ENCODE measurements at places on chromosomes 7 and 10.

GRCh38 chr7:35761871-35762677 is 38.8 kb upstream of the SEPTIN7 start:
- no peak for DNase-seq

GRCh38 chr10:3068968-3069737 is 1.8 kb downstream of the PFKP start:
- no peak for DNase-seq

DNA sequence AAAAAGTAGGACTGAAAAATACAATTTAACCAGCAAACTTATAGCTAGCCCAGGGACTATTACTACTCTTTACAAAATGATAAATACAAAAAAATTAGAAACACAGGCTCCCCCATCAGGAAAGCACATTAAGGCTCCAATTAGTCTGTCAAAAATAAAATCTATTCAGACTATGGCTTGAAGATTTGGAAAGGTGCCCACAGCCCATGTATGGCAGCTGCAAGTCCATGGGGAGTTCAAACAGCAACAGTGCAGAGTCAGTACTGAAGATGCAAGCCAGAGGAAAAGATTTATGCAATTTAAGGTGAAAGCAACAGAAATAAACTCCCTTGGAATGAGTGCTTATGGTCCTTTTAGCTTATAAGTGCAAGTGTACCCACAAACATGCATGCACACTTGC is 29.7 kb downstream of the IMMP2L start:
- DNase-seq = no peak

DNA sequence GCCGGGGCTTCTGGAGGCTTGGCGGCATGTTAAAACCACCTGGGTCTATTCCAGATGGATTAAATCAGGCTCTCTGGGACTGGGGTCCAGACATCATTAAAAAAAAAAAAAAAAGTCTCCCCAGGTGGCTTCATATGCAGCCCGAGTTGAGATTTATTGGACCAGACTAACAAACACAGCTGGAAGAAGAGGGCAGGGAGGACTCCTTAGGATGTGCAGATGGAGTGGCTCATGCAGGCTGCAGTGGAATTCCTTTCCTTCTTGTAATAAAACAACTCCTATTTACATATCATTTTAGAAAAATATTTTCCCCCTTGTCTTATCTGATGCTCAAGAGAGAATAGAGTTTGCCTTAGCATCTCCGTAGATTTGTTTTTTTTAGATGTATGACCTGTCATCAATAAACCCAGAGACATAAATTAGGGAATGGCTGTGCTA is 238.1 kb downstream of the CAMK1D start:
- no peak for DNase-seq

GRCh38 chr7:115127399-115128021 is 205.6 kb downstream of the MDFIC start:
- no peak for DNase-seq

DNA sequence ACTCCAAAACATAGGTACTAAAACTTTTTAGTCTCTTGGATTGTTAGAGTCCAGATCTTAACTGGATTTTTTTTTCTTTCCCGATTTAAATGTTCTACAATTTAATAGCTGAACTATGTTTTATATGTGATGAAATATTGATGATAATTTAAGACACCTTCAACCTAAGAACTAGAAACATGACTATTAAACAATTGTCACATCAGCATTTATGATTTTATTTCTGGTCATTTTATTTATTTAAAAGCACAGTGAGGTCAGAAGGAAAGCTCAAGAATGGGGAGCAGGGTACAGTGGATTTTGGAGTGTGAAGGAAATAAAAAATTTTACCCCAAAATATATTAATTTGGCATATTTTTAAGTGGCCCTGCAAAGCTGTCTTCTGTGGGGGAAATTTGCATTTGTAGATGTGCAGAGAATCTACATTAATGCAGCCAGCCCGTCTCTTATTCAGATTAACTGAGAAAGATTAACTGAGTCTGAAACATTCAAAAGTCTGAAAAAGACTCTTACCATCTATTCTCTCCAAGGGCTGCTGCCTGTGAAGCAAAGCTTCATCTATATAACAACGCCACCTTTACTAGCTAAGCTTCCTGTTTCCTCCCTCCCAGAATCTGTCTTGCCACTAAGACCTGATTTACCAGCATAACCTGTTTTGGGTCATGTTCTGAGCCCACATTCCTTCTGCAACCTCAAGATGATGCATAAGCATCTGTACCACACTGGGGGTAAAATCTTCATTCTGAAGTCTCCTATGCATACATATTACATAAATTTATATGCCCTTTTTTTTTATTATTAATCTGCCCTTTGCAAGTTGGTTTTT is 86.4 kb downstream of the TMEM106B start:
- no peak for DNase-seq

- no peak for DNase-seq
These were observed 235.0 kb downstream of the CCDC7 start for GRCh38 chr10:32680803-32681557.

DNA sequence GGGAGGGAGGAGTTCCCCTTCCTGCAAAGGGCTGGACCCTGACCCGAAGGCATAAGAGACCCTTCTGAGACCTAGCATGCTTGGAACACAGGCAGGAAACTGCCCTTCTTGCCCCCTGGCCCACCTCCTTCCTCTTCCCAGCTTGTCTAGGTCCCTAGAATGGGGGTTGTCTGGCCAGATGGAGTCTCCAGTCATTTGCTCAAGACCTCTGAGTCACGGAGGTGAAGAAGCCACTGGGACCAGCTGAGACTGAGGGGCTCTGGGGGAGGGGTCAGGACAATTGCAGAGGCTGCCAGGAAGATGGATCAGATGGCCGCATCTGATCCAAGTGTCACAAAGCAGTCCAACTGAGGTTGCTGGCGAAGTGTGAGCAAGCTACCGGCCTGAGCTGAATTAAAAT is 46.2 kb downstream of the COL13A1 start:
- no peak for DNase-seq

GRCh38 chr7:148856891-148857290 is 27.2 kb downstream of the EZH2 start:
- no peak for DNase-seq

GRCh38 chr10:28991333-28992270 is 297.3 kb upstream of the LYZL1 start:
- peak; percentile 54 for DNase-seq

- no peak for DNase-seq
These were observed 446.4 kb upstream of the KCND2 start for GRCh38 chr7:119826547-119826946.

DNA sequence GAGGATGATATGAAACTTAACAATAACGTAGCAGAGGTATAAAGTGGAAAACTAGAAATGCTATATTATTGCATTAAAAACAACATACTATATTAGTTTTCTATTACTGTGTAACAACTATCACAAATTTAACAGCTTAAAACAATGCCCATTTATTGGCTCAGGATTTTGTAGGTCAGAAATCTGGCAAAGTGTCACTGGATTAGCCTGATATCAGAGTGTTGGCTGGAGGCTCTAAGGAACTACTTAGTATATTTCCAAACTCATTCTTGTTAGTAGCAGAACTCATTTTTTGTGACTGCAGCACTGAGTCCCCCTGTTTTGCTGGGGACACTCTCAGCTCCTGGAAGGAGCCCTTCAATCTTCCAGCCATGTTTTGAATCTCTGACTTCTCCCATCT is 306.8 kb downstream of the ETV1 start:
- DNase-seq = no peak

DNA sequence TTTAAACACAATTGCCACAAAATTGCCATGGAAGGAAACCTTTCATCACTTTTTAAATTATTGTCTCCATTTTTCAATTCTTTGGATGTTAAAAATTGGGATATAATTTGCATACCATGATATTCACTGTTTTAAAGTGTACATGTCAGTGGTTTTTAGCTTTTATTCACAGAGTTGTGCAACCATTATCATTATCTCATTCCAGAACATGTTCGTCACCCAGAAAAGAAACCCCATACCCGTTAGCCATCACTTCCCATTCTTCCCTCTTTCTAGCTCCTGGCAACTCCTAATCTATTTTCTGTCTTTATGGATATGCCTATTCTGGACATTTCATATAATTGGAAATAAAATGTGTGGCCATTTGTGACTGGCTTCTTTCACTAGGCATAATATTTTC is 260.3 kb upstream of the FERD3L start:
- no peak for DNase-seq

DNA sequence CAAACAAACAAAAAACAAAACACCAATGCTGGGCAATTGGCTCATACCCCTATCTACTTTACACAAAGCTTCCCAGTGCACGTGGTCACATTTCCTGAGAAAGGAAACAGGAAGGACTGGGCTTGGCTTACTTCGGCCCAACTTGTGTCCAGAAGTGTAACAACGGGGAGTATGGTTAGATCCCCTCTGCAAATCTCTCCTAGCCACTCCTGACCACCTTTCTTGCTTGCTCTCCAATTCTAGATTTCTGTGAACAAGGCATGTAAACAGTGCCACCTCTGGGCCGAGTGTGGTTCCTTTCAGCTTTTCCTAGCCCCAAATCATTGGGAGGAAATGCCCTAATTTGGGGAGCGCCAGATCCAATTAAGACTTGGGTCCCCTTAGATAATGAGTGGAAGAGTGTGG is 21.0 kb upstream of the FRAT2 start:
- DNase-seq = no peak

GRCh38 chr10:112949143-112949823 is 764 bp upstream of the TCF7L2 start:
- no peak for DNase-seq

DNA sequence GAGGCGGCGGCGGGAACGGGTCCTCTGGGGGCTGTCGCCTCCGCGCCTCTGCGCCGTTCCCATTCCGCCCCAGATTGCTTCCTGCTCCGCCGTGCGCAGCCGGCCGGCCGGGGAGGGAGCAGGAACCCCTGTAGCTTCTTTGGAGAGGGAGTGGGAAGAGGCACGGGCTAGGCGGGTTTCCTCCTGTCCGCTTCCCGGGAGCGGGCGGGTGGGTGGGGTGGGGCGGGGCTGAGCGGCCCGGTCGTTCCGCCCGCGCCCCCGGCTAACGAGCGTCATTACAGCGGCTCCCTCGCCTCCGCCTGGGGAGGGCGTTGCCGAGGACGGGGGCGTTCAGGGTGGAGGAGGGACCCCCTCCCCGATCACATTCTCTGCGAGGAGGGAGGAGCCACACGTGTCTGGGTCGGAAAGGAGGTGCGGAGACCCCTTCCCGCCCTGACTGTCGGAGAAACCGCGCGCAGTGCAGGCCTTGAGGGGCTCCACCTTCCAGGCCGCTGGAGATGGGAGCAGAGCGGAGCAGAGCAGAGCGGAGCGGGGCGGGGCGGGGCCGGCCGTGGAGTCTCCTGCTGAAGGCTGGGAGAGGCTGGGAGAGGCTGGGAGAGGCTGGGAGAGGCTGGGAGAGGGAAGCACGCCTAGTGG is 39.7 kb downstream of the AGAP3 start:
- no peak for DNase-seq

DNA sequence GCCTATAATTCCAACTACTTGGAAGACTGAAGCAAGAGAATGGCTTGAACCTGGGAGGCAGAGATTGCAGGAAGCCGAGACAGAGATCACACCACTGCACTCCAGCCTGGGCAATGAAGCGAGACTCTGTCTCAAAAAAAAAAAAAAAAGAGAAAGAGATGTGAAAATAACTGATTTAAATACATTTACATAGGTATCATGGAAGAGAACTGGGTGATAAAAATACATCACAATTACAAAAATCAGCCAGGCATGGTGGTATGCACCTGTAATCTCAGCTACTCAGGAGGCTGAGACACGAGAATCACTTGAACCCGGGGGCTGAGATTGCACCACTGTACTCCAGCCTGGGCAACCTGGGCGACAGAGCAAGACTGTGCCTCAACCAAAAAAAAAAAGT is 19.8 kb downstream of the NANOS1 start:
- no peak for DNase-seq

GRCh38 chr7:69645683-69646082 is 47.4 kb downstream of the AUTS2 start:
- DNase-seq = no peak

DNA sequence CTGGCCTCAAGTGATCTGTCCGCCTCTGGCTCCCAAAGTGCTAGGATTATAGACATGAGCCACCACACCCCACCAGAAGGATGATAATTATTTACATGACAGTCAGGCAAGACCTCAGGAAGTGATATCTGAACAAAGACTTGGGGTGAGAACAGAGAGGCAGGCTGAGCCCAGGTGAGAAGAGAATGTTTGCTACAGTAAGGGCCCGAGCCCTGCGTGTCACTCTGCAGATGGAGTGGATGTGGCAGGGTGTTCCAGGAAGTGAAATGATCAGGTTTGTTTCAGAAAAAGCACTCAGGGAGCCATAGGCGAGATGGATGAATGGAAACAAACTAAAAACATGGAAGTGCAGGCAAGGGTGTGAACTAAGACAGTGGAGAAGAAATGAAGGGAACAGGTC is 22.2 kb downstream of the SFMBT2 start:
- no peak for DNase-seq

DNA sequence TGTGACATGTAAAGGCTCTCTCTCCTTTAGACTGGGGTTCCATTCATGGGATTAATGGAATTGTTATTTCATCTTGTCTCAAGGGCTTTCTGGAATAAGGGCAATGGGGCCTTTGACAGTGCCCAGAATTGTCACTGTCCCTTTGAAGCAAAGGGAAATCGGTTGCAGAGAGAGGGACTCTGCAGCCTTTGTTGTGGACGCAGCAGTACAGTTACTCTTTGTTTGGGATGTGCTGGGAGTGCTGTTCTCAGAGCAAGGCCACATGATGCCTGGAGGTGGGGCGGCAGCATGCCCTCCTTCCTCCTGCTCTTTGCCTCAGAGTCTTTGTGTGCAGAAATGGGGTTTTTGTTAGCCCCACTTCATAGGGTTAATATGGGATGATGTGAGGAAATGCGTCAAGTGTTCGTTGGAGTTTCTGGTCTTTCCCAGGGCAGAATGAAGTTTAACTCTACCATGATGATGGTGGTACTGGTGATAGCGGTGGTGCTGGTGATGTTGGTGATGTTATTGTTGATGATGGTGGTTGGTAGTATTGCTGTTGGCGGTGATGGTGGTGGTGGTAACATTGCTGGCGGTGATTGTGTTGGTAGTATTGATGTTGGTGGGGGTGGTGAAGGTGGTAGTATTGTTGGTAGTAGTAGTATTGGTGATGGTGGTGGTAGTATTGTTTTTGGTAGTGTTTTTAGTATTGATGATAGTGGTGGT is 45.3 kb downstream of the DOCK1 start:
- DNase-seq = no peak

GRCh38 chr10:79137300-79137756 is 68.6 kb downstream of the ZMIZ1 start:
- no peak for DNase-seq

All from epithelial cell of proximal tubule (primary cell).